ENCODE measurements at places on chromosomes 6 and 20. TPM values are rescaled to one million over a fixed set of nuclear protein-coding genes. Genes with fewer than 3 reads are reported as not detected.

Gene MAP3K5
- total RNA-seq, result 7.0 TPM

Gene EHMT2
- 53.7 TPM for total RNA-seq

Gene OR12D3
- not detected for total RNA-seq

GRCh38 chr6:138545621-138545980 is 46.3 kb upstream of the NHSL1 start:
- DNase-seq, result peak; percentile 87

DNA sequence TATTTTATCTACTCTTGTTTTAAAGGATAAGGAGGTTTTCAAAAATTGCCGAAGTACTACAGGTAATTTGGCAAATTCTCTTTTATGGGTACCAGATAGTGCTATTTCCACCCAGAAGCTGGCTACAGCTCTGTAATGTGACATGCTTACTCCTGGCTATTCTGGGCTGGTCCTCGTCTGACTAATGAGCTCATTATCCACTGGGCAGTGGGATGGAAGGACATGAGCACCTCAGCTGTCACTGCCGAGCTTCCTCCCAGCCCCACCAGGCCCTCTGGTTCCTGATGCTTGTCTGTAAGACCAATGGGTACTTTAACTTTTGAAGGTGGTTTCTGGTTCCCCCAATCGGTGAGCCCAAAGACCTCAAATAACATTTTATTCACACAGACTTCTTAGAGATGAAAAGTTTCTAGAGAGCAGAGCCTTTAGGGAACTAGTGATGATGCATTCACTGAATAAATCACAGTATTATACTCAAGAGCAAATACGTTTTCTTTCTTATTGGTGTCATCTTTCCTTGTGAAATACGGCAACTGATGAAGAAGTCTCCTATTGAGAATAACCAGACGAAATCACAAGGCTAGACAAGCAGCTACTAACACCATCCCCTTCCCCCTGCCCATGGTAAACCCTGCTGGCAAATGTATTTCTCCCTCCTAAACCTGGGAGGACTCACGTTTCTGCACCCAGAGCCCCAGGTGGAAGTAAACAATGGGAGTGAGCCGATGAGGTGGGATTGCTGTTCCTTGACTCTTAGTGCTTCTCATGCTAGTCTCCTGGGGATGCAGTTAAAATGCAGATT is 80.8 kb downstream of the SLC22A3 start:
- DNase-seq, result no peak

DNA sequence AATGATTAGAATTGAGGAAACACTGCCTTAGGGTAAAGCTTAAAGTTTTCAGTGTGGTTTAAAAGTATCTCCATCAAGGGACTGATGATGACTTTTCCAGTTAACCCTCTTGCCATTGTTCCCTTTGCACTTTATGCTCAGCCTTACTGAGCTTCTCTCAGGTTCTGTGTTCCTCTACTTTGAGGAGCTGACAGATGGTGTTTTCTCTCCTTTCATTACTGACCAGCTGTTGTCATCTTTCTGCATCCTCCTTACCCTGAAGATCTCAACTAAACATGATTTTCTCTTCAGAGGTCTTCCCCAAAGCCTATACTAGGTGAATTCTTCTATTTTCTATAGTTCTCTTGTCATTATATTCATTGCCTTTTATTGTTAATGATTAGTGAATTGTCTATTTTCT is 475.6 kb upstream of the SYNCRIP start:
- no peak for DNase-seq

DNA sequence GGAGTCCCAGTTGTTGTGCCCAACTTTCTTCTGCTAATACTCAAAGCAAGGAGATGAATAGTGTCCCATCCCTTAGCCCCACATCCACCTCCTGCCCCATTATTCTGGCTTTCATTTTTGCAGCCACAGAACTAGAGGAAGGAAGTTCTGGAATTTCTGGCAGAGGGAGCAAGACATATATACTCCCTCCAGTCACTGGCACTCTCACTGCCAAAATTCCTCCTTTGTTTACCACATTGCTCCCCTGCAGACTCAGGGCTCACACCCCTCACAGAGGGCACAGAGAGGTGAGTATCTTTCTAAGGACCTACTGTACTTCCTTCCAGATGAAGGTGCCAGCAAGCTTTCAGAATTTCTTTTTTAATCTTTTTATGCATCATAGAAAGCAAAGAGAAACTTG is 168.0 kb upstream of the ID4 start:
- DNase-seq, result no peak

DNA sequence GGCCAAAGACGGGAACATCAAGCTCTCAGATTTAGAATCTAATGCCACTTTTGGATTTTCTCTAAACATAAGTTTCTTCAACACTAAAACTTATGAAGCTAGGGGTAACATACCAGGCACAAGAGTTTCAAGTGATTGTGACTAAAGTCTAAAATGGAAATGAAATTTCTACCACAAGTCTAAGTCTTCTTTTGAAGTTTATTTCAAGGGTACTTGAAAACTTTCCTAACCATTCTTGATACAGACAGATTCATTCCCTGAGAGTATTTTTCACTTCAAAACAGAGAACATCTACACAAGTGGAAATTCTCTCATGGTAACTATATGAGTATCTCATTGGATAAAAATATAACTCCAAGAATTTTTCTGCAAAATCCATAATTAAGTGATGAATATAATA is 56.2 kb downstream of the BTBD9 start:
- no peak for DNase-seq

DNA sequence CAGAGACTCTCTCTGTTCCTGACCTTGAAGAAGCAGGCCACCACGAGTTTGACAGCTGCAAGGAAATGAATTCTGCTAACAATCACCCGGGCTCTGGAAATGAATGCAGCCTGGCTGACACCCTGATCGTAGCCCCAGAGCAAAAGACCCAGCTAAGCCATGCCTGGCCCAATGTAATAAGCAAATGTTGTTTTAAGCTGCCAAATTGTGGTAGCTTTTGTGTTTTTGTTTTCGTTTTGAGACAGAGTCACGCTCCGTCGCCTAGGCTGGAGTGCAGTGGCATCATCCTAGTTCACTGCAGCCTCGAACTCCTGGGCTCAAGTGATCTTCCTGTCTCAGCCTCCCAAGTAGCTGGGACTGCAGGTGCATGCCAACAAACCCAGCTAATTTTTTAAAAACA is 3.3 kb upstream of the OXT start:
- DNase-seq, result no peak
